ENCODE measurements at places on chromosomes 12 and 14.
A peak's percentile ranks its signal among the peaks of the same experiment; 100 is the strongest.

DNA sequence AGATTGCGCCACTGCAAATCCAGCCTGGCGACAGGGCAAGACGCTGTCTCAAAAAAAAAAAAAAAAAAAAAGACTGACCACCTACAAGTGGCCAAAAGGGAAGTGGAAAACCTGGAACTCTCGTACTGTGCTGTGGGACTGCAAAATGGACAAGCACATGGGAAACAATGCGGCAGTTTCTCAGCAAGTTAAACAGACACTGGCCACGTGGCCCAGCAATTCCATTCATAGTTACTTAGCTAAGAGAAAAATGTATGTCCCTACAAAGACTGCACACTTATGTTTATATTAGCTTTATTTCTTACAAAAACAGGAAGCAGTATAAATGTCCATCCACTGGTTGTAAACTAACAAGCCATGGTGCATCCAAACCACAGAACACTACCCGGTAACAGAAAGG is 5.6 kb downstream of the CHFR start:
- no peak for DNase-seq

DNA sequence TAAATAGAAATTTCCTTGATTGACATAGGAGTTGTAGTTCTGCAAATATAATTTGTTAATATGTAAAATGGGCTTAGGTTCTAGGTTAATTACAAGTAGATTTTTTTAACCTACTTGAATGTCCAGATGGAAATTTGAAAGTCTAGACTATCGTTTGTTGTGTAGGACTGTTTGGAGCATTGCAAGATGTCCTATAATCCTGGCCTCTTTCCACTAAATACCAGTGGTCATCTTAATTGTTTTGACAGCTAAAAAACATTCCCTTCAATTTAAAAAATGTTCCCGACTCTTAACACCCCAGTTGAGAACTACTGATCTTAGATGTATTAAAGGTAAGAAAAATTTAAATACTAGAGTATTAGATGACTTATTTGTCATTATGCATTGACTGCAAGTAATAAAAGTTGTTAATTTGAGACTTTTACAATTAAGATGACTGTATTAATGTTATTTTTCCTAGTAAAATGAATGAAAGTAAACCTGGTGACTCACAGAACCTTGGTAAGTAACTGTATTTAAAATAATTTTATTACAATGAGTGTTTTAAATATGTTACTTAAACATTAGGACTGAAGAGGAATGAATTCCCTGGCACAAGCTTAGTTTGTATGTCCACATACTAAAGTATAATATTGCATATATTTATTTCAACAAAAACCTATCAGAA is 21.8 kb downstream of the G2E3 start:
- no peak for DNase-seq

GRCh38 chr12:26335651-26336050 is 140.3 kb downstream of the SSPN start:
- no peak for DNase-seq

DNA sequence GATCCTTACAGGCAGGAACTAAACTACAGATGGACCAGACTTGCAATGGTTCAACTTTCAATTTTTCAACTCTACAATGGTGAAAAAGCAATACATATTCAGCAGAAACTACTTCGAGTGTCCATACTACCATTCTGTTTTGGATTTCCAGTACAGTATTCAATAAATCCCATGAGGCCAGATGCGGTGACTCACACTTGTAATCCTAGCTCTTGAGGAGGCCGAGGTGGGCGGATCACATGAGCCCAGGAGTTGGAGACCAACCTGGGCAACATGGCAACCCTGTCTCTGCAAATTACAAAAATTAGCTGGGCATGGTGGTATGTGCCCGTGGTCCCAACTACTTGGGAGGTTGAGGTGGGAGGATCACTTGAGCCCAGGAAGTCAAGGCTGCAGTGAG is 336.1 kb downstream of the MED13L start:
- DNase-seq = no peak

DNA sequence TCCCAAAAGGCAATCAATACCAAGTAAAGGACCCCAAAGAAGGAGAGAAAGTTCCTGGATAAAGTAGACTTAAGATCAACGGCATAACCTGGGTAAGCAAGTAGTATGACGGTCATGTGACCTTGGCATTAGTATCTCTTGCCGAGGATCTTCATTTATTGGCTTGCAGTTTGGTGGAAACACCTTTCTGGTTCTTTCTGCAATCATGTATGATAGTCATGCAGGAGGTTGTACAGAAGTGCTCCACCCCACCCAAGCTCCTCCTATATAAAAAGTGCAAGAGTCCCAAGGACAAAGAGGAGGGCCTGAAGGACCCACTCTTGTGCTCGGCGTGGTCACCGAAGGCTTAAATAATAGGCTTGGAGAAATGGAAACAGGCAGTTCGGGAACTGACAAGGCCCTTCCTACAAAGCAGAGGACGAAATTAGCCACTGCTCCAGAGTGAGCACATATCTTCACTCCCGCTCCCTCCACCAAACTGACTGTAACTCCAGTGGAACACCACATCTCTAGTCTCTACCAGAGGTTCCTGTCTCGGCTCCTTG is 750 bp downstream of the CS start:
- peak; percentile 50 for DNase-seq

GRCh38 chr12:56172839-56173238 is 14.7 kb downstream of the MYL6 start:
- DNase-seq = no peak

GRCh38 chr14:39034481-39035296 is 68.3 kb downstream of the SEC23A start:
- DNase-seq = no peak

GRCh38 chr12:42085594-42085993 is 59.1 kb downstream of the GXYLT1 start:
- no peak for DNase-seq

DNA sequence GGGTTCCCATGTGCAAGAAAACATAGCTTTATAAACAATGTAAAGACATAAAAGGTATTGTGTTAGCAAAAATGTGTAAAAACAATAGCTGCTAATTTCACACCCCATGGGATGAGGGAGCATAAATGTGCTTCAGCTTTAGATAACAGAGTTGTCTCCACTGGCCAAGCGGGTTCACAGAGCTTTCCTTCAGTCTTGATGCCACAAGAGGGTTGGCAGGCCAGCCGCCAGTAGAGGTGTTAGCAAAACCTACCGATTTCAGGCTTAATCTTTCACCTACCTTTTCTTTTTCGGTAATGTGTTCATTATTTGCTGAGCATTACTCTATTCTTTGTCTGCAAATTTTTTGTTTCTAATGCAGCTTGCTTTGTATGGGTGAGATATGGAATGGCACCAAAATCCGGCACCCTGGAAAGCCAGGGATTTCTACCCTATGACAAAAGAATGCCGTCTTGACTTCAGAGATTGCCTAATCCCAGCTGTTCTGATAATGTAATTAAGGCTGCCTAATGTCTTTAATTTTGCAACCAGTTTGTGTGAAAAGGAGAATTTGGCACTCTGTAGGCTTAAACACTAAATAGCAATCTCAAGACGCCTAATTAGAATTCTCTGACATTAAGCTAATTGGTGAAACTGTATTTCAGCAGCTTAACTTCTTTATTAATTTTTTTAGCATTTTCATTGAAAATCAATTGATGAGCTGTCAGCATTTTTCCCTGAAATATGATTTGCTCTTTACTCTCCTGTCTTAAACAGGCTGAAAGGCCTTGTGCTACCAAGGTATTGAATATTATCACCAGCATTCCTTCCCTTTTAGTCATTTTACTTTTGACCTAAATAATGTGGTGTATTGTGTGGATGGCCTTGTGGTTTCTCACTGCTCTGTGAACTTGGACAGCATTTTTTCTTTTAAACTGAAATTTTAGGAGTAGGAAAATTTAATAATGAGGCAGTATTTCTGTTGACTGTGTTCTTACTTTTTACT is 60.7 kb downstream of the POLR3B start:
- no peak for DNase-seq

- DNase-seq = no peak
Observed at GRCh38 chr14:87691042-87691881, 301.7 kb downstream of the GALC start.

DNA sequence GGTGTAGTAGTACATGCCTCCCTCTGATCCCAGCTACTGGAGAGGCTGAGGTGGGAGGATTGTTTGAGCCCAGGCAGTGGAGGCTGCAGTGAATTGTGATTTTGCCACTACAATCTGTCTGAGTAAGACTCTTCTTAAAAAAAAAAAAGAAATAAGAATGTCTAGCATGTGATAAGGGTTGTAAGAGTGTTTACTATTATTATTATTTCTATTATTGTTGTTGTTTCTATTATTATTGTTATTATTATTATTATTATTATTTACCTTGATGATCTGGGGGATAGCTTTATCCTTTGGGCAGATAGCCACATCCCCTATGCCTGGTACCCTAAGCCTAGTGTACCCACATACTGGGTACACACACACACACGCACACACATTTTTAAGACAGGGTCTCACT is 4.3 kb downstream of the OAS3 start:
- no peak for DNase-seq

DNA sequence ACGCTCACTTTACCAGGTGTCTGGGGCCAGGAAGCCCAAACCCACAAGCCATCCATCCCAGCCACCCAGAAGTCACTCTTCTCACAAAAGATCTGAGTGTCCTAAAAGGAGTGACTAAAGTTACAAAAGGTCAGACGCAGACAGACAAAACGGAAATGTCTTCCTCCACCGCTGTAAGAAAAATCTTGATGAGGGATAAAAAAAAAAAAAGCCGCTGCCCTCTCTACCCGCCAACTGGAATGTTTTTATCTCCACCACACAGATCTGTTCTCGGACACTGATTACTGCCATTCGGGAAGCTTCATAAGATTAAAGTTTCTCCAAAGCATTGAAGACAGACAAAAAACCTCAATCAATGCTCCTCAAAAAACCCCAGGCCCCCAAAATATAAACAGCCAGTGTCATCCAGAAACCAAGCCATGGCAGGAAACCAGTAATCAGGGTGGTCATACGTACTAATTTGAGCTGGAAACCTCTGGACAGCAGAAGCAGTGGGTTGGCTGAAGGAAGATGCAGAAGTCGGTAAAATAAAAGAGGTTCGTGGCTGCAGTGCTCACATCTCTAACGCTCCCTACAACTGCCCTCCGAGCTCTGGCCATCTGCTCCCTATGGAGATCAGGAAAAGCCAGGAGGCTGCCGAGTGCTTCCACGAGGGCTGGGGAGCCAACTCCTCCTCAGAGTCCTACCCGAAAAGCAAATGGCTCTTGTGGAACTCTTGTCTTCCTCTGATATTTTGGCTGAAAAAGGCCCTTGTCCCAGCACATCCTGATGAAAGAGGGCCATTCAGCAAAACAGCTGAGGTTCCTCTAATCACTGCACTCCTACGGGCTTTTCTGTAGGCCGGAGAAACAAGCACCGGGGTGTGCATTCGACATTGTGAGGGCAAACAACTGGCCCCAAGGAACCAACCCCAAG is 30.3 kb downstream of the SSH1 start:
- DNase-seq = no peak

- DNase-seq = no peak
Observed at GRCh38 chr12:52266514-52266913, 7.9 kb upstream of the KRT86 start.

- no peak for DNase-seq
Observed at GRCh38 chr14:28406196-28406595, 360.4 kb upstream of the FOXG1 start.

DNA sequence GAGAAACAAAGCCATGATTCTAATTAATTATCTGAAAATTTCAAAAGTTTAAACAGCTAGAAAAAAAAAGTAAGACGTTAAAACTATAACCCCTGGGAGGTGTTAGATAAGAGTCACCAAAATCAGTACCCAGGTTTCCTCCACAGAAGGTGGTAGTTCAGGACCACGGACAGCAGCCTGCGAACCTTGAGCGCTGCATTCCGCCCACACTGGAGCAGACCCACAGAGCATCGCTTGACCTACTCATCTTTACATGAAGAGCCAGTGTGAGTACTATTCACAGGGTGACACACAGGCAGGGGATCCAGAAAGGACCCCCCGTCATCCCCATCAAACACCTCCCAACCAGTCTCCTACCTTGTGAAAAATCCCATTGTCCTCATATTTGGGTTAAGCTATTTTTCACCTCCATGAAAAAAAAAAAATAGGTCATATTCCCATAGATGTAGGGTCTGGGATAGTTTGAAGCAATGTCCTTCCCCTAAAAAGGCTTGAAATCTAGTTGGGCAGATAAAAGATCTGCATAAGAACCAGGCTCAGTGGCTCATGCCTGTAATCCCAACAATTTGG is 8.8 kb upstream of the CHGA start:
- peak; percentile 72 for DNase-seq

- DNase-seq = no peak
Observed at GRCh38 chr12:115691123-115691522, 586.4 kb downstream of the MED13L start.

- DNase-seq = no peak
Observed at GRCh38 chr12:45322810-45323209, 106.9 kb downstream of the ANO6 start.

DNA sequence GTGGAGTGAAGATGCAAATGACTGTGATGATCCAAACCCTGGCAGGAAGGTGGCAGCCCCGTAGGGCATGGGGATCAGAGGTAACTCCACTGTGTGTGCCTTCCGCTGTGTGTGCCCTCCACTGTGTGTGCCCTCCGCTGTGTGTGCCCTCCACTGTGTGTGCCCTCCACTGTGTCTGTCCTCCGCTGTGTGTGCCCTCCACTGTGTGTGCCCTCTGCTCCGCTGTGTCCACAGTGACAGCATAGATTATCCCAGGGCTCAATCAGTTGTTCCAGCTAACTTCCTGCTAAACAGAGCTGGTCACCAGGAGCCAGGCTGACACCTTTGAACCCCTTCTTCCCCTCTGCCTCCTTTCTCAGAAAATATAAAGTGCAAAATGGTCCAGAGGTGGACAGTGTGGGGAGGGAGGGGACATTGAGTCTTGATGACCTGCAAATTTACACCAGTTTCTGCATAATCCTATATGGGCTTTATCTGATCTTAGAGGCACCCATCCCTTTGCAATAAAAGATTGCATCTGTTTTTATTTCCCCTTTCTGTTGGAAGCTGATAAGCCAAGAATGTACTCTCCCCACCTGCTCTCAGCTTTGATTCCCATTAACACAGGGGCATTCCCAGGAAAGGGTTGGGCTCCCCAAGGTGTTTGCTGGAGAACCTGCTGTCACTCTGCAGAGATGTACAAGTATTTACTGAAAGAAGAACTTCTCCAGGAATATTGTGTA is 21.6 kb upstream of the HNF1A start:
- DNase-seq = no peak

DNA sequence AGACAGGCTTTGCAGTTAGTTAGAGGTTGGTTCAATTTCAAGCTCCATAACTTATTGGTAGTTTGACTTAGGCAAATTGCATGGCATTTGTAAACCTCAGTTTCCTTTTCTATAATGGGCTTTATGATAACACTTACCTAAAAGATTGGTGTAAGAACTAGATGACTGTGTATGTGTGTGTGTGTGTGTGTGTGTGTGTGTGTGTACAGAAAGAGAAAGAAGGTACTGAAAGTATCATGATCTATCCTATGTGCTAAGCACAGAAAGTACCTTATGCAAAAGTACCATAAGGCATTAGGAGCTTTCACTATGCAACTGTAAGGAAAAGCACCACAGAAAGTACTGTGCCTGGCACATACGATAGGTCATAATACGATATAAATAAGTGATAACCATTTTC is 304.3 kb upstream of the KITLG start:
- no peak for DNase-seq
